ENCODE measurements at places on chromosomes 2 and 18.

- no peak for DNase-seq
Measured at GRCh38 chr2:39995005-39995737, 216.1 kb upstream of the THUMPD2 start.

GRCh38 chr2:155273323-155273722, 574.8 kb downstream of the KCNJ3 start:
- DNase-seq = no peak

DNA sequence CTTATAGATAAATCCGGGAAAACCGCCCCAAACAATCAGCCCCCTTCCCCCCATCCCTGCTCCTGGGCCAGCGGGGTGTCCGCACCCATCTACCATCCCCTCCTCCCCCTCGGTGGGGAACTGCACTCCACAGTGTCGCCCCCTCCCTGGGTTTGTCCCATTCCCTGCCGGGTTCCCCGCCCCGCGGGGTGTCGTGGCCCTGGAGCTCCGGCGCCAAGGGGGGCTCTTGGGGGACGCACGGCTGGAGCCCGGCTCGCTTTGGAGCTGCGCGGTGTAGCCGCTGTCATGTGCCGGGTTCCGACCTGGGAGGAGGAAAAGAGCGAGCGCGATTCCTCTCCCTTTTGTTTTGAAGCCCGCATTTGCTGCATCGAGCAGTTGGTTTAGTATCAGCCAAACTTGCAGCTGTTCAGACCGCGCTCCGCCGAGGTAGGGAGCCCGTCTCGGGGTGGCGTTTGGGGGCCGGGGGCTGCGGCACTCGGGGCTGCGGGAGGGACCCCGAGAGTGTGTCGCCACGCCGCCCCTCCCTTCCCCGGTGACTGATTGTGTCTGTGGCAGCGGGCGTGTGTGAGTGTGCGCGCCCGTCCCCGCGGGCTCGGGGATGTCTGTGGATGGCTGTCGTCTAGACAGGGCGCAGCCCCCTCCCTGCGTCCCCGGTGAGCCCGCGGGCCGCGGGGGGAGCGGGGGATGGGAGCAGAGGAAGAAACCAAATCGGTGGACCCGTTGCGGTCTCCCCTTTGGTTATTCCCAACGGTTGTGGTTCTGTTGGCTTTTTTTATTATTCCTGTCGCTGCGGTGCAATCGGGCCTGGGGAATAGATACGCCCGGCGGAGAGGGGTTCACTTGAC, 797 bp downstream of the CTIF start:
- peak; percentile 59 for DNase-seq

DNA sequence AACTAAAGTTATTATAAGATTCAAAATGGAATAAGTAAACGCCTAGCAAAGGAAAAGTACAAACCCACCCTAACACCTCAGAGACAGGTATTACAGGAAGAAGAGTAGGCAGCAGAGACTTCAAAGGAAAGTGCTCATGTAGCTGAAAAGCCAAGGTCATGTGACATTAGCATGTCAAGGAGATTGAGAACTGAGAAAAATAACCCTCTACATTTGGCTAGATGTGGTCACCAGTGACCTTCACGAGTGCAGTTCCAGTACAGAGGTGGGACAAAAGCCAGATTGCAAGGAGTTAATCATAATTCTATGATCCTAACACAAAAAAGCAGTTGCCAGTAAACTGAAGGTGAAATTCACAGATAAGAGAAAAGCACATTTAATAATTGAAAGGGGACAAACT, 252.7 kb downstream of the ZEB2 start:
- DNase-seq = no peak

GRCh38 chr2:201953396-201953795, 80.3 kb upstream of the FZD7 start:
- DNase-seq = no peak

GRCh38 chr2:15861898-15862297, 78.5 kb upstream of the MYCN start:
- no peak for DNase-seq

DNA sequence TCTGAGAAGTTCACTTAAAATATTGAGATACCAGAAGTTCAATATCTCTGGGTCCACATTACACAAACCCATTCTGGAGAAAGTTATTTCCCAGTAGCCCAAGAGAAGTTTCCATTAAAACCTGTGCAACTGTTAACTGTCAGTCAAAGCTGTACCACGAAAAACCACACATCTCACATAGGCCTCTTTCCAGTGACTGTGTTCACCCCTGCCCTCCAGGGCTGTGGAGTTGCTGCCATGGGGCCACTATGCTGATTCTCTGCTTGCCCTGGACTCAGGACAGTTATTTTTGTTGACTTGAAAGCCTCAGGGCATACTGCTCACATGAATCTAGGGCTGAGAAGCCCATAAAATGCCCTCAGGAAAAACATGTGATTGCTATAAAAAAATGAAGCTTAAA, 153.8 kb downstream of the PIEZO2 start:
- DNase-seq = no peak

Data from endothelial cell of umbilical vein (primary cell).